Stimulated activated CD8-positive, alpha-beta memory T cell treated with anti-CD3 and anti-CD28 coated beads, Interleukin-2, amount 100 ng/mL, for 1 hour (primary cell): ENCODE measurements at places on chromosomes 6 and 20.

- DNase-seq = no peak
These were observed 33.9 kb downstream of the KCNK17 start for GRCh38 chr6:39280247-39280731.

- DNase-seq = no peak
These were observed 69.5 kb downstream of the DAAM2 start for GRCh38 chr6:39861663-39862062.

DNA sequence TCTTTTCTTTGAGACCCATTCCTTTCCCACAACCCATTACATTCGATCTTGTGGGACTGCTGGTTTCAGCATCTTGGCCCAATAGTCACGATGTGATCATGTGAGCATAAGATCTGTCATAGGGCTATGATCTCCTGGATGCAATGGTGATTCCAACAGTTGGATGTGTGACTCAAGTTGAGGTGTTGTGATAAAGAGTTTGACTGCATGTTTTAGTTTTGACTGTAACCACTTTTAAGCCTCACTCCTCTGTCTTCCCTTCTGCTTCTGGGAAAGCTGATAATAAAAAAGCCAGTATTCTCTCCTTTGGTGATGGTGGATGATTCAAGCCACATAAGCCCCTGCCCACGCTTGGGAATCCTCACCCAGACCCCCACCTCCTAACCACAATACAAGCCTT lies 117.0 kb upstream of the ASCC3 start:
- DNase-seq = no peak

DNA sequence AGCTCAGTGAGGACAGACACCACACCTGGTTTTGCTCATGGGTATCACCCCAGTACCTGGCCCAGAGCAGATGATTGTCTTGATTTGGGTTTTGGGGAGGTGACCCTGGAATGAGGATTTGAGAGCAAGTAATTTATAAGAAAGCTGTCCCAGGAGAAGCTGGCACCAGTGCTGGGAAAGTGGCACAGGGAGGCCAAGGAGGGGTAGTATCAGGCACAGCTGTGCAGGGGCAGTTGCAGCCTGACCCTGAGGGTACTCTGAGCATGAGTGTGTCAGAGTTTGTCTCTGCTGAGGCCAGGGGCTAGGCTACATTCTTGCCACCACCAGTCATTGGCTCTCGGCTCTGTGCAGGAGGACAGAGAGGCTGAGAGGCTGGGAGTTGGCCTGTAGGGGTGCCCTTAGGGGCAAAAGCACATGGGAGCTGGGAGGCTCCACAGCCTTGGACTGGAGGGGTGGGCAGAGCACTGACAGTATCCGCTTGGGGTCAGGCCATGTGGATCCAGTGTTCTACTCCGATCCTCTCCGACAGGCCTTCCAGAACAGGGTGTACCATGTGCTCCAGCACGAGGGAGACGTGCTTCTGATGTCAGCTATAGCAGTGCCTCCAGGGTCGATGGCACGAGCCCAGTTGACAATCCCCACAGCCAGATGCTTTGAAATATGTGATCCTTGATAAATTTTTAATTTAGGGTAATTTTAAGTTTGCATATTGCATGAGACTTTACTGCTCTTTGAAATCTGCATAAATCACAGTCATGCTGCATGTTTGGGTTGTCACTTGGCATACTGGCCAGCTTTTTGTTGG lies 121.3 kb downstream of the PHACTR3 start:
- DNase-seq = no peak

GRCh38 chr6:128672023-128672422 lies 151.6 kb upstream of the PTPRK start:
- DNase-seq = no peak

- no peak for DNase-seq
These were observed 22.9 kb downstream of the SYTL3 start for GRCh38 chr6:158672726-158673125.

- DNase-seq = no peak
These were observed 23.3 kb upstream of the TOP1 start for GRCh38 chr20:41005361-41005729.

DNA sequence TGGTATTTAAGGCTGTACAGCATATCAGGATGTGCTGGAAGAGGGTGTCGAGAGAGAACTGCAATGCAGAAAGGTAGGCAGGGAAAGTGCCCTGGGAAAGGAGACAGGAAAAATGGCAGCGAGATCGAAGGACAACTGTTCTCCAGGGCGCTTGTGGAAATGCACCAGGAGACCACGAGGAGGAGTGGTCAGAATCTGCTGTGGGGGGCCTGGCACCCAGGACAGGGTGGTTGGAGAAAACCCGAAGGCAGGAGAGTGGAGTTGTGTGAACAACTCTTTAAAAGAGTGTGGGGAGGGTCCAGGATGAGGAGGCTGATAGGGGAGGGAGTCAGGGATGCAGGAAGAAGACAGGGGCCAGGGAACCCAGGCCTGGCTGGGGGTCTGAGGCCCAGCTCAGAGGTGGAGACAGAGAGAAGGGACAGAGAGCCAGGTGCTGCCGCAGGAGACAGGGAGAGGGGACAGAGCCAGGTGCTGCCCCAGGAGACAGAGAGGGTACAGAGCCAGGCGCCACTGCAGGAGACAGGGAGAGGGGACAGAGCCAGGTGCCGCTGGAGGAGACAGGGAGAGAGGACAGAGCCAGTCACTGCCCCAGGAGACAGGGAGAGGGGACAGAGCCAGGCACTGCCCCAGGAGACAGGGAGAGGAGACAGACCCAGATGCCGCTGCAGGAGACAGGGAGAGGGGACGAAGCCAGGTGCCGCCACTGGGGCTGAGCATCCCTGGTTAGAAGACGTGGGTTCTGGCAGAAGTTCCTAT lies 9.3 kb downstream of the SLC22A1 start:
- DNase-seq = no peak

GRCh38 chr6:137680705-137681346 lies 186.2 kb upstream of the TNFAIP3 start:
- DNase-seq = no peak

DNA sequence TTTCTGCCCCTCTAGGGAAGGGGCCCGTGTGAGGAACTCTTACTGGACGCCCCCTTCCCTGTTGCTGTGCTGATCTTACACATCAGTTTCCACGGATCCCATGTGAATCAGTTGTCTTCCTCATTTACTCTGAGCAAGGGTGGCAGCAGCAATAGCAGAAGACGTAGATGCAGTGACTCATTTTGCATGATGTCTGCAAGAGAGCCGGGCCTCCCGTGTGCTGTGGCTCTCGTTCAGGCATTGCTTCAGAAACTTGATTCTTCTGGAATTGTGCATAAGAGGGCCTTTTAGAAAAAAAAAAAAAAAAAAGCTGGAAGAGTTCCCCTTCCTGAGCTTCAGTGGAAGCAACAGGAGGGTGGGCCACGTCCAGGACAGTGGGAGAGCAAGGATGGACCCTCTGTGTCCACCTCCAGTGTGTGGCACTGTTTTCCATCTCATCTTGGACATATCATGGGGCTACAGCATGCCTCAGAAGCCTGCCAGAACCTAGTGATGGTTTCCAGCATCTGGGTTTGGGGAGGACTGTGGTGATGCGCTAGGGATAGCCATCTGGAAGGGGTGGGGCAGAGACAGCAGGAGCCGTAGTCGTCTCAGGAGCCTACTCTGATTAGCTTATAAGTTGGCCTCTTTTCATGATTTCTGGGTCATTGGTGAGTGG lies 62.1 kb downstream of the FOXO3 start:
- no peak for DNase-seq

- DNase-seq = no peak
These were observed 253.5 kb downstream of the GJA1 start for GRCh38 chr6:121688974-121689373.
